NCI-H1048 (cell line): ENCODE measurements at places on chromosomes 2 and 18.

- no peak for DNase-seq
Measured at GRCh38 chr2:226583715-226584114, 215.9 kb downstream of the IRS1 start.

- DNase-seq = no peak
Measured at GRCh38 chr18:2948038-2948437, 64.9 kb downstream of the LPIN2 start.

DNA sequence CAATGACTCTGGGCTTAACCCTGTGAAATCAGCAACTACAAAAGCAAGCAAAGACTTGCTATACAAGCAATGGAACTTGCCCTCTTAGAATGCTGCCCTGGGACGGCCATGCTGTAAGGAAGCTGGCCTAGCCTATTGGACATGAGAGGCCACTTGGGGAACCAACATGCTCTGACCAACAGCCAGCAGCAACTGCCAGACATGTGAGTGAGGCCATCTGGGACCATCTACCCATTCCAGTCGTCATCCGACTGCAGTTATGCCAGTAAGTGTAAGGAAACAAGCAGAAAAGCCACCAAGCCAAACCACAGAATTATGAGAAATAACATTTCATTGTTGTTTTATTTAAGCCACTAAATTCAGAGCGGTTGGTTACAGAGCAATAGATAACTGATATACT is 40.9 kb downstream of the CLASP1 start:
- no peak for DNase-seq

DNA sequence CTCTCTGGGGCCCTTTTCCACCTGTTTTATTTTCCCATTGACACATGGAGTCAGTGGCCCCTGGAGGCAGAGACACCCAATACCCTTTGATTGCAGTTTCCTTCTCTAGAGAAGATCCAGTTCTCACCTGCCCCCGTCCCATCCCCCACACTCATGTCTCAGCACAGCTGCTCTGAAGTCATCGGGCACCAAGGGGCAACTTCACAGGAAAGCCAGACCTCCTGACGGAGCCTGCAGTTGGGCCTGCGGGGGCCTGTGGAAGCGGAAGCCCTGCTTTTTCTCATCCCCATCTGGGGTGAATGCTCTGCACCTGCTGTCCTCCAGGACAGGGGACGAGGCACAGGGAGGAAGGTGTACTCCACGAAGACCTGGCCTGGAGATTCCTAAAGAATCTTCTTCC is 308.3 kb upstream of the EPAS1 start:
- DNase-seq = no peak

DNA sequence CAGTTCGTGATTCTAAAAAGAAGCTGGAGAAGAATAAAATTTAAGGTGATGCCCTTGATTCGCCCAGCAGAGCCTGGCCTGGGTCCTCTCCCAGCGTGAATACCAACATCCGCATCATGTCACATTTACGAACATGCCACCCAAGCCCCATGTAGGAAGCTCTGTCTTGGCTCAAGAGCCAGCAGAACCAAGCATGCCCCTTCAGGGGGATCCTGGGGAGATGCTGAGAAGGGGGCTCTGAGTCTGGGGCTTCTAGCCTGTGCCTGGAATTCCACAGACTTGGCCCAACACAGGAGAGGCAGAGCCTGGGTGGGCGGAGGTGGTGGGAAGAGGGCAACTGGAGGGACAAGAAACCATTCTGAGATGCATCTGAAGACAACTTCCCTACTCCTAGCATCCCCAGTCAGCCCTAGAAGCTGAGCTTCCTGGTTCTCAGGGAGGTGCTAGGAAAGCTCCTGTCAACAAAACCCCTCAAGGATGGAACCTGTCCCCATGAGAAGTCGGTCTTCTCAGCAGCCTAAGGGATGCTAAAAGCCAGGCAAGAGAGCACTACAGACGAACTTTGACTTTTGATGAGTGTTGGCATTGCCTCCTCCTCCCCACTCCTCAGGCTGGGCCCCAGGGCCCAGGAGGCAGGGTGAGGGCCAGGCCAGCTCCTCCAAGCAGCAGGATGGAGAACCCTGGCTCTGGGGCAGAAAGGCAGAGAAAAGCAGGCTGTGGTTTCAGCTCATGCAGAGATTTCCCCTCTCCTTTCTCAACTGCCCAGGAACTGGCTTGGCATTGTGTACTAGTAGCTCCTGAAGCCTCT is 57.9 kb downstream of the POLR1A start:
- DNase-seq = no peak

DNA sequence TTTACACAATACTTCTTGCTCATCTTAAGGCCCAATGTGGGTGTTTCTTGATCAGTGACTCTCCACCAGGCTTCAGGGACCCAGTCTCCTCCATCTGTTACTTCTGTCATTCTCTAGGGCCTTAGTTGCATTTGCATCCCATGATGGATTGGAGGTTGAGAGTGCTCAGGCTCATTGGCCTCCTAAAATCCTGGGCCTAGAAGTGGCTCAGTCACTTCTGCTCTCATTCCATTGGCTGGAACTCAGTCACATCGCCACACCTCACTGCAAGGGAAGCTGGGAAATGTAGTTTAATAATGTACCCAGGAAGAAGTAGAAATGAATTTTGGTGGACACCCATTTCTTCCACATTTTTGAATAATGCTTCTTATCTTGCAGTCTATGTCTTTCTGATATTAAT is 223.5 kb downstream of the HRH4 start:
- DNase-seq = no peak

DNA sequence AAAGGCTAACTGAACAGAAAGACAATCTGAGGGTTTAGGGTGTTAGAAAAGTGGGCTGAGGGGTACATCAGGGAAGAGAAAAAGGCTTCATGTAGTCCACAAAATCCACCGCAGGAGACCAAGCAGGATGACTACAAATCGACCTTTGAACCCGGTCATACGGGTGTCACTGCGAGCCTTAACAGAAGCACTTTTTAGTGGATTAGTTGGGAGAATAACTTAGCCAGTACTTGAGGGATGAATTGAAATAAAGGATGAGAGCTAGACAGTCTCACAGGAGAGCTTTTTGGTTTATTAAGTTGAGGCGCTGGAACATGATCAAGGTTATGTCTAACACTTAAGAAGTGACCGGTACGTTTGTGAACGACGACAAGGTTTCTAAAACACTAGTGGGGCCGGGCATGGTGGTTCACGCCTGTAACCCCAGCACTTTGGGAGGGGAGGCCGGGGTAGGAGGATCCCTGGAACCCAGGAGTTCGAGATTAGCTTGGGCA is 217.7 kb downstream of the MCFD2 start:
- DNase-seq = no peak

DNA sequence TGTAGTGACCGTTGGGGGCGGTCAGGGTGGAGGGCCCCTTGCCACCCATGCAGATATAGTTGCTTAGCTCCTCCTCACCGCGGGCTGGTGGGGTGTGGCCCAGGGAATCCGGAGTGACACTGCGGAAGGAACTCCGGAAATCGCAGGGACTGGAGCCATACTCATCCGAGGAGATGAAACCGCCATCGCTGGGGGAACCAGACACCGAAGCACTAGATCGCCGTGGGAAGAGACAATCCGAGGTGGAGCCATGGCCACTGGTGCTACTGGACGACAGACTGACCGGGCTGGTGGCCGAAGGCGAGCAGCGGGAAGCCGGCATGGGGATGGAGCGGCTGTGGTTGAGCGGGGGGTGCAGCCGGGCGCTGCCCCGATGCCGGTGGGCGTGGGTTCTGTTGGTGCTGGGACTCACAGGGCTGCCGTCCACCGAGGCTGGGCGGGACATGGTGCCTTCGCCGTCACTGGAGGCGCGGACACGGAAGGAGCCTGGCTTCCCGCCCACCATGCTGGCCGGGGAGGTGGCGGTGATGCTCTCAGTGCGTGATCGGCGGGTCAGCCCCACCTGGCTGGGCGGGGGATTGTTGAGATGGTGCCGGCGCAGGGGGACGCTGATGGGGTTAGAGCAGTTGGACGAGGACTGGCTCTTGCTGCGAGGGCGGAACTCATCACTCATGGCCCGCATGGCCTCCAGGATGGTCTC is 2.2 kb downstream of the IRS1 start:
- DNase-seq = no peak

- no peak for DNase-seq
Measured at GRCh38 chr2:206535260-206535986, 92.1 kb downstream of the ADAM23 start.

- DNase-seq = peak; percentile 31
Measured at GRCh38 chr2:199979832-199980628, 24.6 kb downstream of the MAIP1 start.

GRCh38 chr2:64289737-64290136 is 145.5 kb upstream of the PELI1 start:
- DNase-seq = no peak

DNA sequence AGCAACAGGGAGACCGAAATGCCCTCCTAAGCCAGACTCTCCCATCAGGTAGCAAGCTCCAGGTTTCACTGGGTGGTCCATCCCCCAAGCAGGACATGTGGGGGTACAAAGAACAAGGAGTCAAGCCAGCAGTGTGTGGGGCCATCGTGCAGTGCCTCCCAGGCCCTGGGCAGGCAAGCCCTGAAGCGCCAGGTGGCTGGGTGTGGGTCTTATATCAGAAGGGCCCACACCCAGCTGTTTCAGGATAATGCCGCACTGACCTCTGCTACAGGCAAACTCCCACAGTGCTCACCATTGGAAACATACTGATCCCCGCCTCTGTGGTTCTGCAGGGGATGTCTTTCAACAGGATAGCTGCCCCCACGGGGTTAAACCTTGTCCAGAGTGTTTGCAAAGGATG is 174.2 kb upstream of the SMAD2 start:
- DNase-seq = no peak

DNA sequence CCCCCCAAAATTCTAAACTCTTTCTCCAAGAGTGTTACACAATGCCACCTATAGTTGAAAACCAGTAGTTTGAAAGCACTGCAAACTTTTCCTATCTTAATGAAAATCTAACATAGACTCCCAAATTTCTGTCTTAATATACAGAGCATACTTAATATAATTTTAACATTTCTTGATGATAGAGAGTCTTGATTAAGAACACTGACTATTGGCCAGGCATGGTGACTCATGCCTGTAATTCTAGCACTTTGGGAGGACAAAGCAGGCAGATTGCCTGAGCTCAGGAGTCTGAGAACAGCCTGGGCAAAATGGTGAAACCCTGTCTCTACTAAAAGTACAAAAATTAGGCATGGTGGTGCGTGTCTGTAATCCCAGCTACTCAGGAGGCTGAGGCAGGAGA is 34.2 kb downstream of the ASXL2 start:
- DNase-seq = no peak

- DNase-seq = no peak
Measured at GRCh38 chr2:136205615-136206014, 87.7 kb upstream of the CXCR4 start.

DNA sequence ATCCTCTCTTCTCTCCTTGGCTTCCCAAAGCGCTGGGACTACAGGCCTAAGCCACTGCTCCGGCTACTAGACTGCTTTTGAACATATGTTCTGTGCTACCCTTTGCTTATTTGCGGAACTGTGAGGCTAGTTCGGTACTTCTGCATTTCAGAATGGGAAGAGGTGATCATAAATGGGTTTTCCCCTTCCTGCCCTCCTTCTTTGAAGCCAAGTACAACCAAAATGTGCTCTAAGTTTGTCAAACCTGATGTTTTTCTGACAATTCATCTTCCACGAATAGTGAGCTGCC is 1.7 kb upstream of the ESCO1 start:
- no peak for DNase-seq

GRCh38 chr2:96907115-96908041 is 37.5 kb upstream of the SEMA4C start:
- no peak for DNase-seq

GRCh38 chr2:211901226-211901846 is 637.3 kb downstream of the ERBB4 start:
- DNase-seq = no peak

DNA sequence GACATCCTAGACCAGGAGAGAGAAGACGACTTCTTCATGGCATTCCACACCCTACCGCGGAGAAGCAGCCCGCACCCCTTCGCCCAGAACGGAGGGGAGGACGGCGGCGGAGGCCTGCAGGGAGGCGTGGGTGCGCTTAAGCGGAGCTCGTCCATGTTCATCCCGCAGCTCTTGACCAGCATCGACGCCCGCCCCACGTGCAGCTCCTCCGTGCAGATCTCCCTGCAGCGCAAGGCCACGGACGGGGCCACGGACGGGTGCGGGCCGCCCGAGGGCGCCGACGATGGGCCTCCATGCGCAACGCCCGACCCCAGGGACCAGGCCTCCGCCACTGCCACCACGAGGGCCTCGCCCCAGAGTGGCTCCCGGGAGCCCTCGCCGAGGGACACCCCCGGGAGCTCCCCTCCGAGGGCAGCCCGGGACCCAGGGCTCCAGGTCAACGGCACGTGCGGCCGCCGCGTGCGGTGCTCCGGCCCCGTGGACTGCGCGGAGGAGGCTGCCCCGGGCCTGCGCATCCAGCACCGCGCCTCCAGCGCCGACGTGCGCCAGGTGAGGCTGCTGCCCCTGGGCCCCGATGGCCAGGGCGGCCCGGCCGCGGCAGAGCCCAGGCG is 211.8 kb downstream of the NEDD4L start:
- DNase-seq = no peak

- no peak for DNase-seq
Measured at GRCh38 chr2:217262911-217263310, 403.0 kb upstream of the TNP1 start.

- no peak for DNase-seq
Measured at GRCh38 chr2:129069875-129070594, 751.4 kb upstream of the HS6ST1 start.

DNA sequence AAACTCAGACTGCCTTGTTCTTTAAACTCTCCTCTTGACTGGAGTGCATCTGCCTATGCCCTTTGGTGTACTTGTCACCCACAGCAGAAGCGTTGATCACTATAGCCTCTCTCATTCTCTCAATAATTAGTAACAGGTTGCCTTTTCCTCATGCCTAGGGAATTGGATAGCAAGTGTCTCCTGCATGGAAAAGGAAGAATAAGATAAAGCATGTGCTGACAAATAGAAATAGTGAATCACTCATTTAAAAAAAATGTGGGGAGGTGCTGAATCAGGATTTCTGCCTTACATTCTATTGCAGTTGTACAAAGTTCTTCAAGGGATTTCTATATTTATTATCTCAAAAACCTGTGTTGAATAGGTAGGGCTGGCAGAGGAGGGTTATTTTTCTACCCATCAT is 323.0 kb downstream of the TXNL1 start:
- no peak for DNase-seq

DNA sequence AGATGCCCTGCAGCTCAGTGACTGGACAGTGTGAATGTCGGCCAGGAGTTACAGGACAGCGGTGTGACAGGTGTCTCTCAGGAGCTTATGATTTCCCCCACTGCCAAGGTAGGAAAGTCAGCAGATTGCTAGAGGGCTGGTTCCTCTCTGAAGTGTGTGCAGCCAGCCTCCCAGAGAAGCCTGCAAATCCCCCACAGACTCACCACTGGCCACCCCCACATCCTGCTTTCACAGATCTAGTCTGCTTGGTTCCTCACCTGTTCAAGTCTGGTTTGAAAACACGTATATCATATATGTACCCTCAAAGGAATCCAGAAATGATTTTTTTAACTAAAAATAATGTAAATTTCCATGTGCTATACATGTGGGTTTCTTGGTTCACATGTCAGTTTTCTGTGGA is 121.1 kb downstream of the LAMA3 start:
- DNase-seq = no peak

- no peak for DNase-seq
Measured at GRCh38 chr2:48733067-48733503, 22.4 kb downstream of the LHCGR start.
